ENCODE measurements at places on chromosomes 2 and 18.
A peak's percentile ranks its signal among the peaks of the same experiment; 100 is the strongest.

- no peak for DNase-seq
These were observed 8.8 kb upstream of the GFPT1 start for GRCh38 chr2:69395866-69396265.

DNA sequence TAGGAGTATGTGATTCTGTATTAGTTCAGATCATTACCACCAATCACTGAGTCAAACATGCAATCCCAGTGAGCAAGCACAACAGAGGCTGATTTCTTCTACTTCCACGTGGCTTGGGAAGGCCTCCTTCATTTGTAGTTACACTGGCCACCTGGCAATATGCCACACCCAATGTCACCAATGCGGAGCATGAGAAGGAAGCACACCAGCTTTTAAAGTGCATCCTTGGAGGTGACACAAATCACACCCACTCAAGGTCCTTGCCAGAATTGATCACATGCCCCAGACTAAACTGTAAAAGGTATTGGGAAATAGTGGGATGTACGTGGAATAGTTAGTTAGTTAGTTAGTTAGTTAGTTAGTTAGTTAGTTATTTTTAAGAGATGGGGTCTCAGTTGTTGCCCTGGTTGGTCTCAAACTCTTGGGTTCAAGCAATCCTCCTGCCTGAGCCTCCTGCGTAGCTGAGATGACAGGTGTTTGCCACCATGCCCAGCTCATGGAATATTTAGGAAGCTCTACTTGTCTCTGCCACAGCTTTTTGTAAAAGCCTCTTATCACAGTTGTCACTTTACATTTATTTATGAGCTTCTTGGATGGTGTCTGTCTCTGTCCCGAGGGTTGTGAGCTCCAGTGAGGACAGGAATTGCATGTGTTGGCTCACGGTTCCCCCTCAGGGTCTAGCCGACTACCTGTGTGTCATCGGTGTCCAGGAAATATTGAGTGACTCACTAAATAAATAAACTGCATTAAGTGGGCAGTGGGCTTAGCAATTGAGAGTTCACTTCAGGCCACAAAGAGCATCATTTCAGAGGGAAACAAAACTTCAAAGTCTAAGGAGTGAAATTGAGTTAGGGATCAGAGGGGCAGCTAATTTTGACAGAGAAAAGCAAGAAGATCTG is 28.1 kb upstream of the CAB39 start:
- DNase-seq, result no peak

DNA sequence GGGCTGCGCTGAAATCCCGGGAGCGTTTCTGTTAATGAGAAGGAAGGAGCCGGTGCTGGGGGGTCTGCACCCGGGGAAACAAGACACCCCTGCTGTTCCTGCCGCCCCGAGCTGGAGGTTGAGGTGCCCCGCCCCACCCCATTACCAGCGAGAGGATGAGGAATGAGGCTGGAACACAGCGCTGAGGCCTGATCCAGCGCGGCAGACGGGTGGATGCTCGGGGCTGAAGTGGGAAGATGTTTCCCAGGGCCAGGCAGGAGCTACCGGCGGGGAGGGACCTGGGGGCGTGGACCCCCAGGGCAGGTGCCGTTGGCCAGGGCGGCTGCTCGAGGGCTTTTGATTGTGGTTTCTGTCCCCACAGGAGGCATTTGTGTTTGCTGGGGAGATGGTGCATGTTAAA is 134.3 kb upstream of the CTDP1 start:
- DNase-seq, result no peak

DNA sequence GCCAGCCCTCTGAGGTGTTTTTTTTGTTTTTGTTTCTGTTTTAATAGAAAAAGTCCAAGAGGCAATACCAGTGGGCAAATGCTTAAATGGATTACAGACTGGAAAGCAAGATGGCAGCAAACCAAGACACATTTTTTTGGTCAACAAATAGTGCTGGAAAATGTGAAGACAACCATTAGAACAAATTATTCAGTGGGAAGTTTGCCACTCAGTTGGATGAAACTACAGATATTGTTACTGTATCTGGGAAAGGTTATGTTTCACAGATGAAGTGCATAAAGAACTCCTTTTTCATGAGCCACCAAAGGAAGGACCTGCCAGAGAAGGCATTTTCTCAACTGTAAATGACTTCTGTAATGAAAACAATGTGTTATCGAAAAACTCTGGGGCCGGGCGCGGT is 93.0 kb upstream of the ODC1 start:
- no peak for DNase-seq

GRCh38 chr18:62280786-62281185 is 44.3 kb upstream of the TNFRSF11A start:
- DNase-seq, result no peak

- DNase-seq, result no peak
These were observed 49.8 kb upstream of the CABYR start for GRCh38 chr18:24089076-24089475.

DNA sequence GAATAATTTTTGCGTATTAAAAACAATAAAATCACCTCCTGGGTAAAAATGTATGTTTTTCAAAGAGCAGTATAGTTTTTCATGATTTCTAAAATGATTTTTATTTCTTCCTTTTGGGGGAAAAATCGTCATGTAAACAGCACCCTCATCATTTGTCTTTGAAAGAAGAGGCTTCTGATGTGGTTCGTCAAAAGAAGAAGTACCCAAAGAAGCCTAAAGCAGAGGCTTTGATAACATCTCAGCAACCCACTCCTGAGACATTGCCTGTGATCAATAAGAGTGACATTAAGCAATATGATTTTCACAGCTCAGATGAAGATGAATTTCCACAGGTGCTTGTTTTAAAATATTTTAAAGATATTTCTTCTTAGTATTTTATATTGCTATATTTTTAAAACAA is 110.2 kb upstream of the KIF5C start:
- DNase-seq, result no peak

DNA sequence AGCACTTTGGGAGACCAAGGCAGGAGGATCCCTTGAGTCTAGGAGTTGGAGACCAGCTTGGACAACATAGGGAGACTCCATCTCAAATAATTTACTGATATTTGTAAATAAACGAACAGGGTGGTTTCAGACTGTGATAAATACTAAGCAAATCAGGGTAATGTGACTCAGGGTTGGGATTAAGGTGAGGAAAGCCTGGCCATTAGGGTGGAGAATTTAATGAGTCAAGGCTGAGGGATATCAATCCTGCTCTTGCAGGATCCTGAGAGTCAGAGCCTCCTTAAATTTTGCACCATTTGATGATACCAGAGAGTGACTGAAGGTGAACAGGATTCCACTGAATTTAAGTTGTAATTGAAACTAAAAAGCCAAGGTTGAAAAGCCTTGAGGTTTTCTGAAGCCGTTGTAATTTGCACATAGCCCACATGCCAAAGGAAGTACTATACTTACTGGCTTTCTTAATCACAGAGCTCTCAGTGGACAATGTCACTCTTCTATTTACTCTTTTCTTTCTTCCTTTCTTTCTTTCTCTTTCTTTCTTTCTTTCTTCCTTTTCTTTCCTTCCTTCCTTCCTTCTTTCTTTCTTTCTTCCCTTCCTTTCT is 28.6 kb upstream of the AP1S3 start:
- DNase-seq, result no peak

DNA sequence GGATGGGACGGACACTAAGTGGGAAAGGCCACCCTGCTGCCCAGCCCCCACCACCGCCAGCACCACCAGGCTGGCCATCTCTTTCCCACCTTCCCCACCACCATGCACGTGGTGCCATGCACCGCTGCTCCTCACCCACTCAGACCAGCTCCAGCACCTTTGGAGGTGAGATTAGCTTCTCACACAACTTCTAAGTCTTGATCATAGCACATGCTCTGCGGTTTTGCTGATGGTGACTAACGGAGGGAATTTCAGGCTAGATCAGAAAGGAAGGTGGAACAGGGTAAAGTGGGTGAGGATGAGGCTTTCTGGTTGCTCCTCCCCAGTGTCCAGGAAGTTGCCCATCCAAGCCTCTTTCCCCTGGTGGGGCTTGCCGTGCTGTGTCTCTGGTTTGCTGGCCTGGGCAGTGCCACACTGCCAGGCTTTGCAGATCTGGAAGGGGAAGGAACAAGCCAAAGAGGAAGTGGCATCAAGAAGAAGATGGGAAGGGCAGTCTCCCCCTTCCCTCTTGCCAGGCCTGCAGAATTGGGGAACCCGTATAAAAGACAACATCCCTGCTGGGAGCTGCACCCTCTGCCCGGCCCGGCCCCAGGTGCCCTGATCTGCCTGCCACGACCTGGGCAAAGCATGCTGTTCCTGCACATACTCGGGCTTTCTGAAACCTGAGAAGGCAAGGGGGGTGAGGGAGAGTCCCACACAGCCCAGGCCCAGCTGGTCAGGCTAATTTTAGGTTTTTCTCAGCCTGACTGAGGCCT is 44.3 kb upstream of the CAB39 start:
- no peak for DNase-seq

GRCh38 chr2:43125090-43125998 is 101.1 kb downstream of the ZFP36L2 start:
- no peak for DNase-seq

- DNase-seq, result no peak
These were observed 9.3 kb downstream of the MAP4K4 start for GRCh38 chr2:101706819-101707177.

DNA sequence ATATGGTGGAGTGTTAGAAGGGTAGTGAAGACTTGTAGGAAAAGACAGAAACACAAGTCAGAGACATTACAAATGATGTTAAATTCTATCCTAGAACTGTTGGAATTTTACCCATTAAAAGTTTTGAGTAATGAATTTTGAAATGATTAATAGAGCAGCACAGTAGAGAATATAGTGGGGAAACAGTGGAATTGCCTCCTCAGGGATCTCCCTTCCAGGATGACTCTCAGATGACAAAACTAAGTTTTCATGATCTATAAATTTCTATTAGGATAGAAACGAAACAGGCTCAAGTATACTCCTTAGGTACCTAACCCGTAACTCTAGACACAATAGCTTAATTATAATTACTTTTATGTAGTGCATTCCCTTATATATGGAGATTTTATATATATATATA is 86.7 kb downstream of the DPP4 start:
- DNase-seq, result no peak

DNA sequence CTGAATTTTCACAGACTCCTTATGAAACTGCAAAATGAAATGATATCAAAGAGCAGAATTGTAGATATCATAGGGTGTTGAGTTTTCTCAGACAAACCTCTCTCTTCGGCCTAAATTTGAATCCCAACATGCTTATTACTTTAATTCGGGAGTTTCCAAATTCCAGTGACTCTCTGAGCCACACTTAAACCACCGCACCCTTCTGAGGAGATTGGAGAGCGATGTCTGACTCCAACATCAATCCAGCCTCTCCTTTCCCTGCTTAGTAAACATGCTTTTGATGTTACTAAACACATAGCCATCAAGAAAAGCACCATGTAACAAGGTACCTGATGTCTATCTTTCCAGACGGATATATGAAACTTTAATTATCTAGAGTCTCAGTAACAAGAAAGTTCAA is 103.1 kb upstream of the ARHGAP28 start:
- DNase-seq, result no peak

GRCh38 chr2:129764376-129765325 is 214.8 kb upstream of the RAB6C start:
- no peak for DNase-seq

GRCh38 chr2:207166349-207167098 is 776 bp upstream of the KLF7 start:
- peak; percentile 85 for DNase-seq

- DNase-seq, result no peak
These were observed 8.2 kb downstream of the CDH2 start for GRCh38 chr18:28168725-28169124.

- no peak for DNase-seq
These were observed 844.9 kb upstream of the CRIM1 start for GRCh38 chr2:35510636-35511035.

- no peak for DNase-seq
These were observed 13.2 kb downstream of the GREB1L start for GRCh38 chr18:21255211-21255610.

DNA sequence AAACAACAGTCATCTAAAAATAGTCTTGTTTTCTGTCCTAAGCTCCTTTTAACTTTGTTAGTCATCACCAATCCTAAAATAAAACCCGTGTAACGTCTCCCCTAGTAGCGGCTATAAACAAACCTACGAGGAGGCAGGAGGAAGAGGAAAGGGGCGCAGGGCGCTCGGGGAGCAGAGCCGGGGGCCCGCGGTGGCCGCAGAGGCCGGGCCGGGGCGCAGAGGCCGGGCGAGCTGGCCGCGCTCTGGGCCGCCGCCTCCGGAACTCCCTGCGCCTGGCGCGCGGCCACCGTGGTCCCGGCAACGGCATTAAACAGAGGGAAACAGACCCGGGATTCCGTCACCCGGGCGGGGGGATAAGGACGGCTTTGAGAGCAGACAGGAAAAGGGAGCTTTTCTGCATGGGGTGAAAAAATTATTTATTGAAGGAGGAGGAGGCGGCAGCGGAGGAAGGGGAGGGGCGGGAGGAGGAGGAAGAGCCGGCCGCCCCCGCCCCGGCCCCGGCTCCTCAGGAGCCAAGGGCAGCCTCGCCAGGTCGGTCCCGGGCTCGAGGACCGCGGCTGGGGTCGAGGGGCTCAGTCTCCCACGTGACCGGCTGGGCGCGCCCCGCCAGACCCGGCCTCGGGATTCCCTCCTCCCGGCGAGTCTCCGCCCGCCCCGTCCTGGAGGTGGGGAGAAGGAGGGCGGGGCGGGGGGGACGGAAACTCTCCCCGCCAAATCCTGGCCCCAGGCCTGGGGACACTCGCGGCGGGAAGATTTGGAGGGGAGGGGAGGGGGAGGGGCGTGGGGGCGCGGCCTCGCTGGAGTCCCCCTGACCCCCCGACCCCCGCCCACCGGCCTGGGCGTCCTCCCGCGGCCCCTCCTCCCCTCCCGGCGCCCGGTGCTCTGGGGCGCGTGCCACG is 1.8 kb upstream of the NFATC1 start:
- DNase-seq, result peak; percentile 63

DNA sequence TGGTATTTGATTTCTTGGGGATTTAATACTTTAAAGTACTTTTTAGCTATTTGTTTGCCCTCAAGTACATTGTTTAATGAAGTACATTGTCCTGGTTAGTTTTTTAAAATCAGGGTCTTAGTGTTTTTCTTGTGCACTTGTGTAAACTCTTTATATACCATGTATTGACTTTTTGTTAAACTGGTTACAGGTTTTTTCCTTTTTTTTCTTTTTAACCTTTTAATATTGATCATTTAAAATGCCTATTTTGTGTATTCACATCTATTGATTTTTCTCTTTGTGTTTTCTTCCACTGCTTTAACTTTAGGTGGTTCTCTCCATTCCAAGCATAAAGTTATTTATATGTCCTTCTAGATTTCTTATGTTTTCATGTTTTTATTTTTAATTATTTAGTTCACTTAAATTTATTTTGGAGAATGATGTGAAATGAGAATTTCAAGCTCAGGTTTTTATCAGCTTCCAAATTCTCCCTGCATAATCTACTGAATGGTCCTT is 84.5 kb upstream of the MYCN start:
- no peak for DNase-seq

- DNase-seq, result peak; percentile 40
These were observed 41.2 kb downstream of the MBP start for GRCh38 chr18:77091366-77091765.

GRCh38 chr18:63205791-63206252 is 113.7 kb downstream of the BCL2 start:
- DNase-seq, result no peak

DNA sequence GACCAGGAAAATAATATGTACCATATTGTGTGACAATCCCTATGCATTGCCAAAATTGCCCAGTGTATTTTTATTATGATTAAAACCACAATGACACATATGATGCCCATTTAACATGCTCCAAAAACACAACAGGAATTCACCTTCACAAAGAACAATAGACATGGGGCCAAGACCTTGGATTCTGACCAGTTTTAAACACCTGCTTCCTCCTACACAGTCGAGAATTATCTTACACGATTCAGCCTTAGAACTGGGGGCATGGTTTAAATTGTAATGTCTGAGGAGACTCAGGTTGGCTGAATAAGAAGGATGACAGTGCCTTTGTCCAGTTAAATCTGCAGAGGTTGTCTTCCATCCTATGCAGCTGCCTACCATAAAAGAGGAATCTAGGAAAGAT is 212.7 kb downstream of the PLCL1 start:
- DNase-seq, result no peak
